ENCODE measurements at places on chromosomes 5 and 9. TPM values are rescaled to one million over a fixed set of nuclear protein-coding genes. Genes with fewer than 3 reads are reported as not detected.

The PRR7 gene
- total RNA-seq, result 9.8 TPM

DNA sequence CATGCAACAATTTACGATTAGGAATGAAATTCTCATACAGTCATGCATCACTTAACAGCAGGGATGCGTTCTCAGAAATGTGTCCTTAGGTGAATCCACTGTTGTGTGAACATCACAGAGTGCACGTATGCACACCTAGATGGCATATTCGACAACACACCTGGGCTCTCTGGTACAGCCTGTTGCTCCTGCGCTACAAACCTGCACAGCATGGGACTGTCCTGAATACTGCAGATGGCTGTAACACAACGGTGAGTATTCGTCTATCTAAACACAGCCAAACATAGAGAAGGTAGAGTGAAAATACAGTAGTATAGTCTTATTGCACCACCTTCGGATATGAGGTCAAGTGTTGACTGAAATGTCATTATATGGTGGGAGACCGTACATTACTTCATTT is 44.0 kb upstream of the LCP2 start:
- H3K27ac ChIP-seq, result no peak overlapping the region
- no peaks in the 10 kb centered on the region for H3K36me3 ChIP-seq
- no peak overlapping the region for H3K4me3 ChIP-seq
- no peaks in the 10 kb centered on the region for H3K4me1 ChIP-seq
- H3K27me3 ChIP-seq, result no peaks in the 10 kb centered on the region

GRCh38 chr5:66171349-66172344 is 27.5 kb downstream of the SREK1 start:
- H3K27me3 ChIP-seq, result no peaks in the 10 kb centered on the region
- no peak overlapping the region for H3K4me3 ChIP-seq
- peaks cover 57% of the 10 kb centered on the region for H3K36me3 ChIP-seq
- H3K4me1 ChIP-seq, result no peaks in the 10 kb centered on the region

DNA sequence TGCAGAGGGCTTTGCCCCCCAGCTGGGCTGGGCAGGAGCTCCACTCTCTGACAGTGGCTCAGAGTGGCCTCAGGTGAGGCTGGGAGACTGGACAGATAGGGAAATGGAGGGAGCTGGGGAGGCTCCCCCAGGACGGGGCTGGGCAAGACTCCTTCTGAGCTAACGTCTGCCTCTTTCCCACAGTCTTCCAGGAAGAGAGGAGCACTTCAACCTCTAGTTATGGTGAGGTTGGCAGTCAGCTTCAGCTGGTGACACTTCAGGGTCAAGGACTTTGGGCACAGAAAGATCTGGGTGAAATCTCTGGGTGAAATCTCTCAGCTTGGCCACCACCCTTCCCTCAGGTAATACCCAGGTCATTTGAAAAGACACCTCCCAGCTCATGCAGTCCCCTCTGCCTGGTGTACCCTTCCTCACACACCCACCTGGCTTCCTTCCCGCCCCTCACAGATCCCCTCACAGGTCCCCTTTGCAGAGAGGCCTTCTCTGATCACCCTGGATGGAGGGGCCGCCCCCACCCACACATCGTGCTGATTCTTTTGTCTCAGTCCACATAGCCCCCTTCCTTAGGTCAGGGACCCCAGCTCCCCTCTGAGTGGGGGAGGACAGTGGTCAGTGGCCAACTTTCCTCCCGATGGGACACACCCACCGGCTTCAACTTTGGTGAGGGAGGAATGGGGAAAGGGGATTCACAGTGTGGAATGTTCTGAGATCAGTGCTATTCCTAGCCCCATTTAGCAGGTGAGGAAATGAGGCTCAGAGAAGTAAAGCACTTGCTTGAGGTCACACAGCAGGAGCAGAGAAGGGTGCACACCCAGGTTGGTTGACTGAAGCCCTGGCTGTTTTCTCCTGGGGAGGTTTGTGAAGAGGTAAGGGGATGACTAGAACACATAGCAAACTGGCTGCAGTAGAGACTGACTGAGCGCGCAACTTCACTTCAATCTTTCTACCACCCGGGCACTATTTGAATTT is 15.8 kb upstream of the NEURL1B start:
- peak; percentile 27 for DNase-seq
- no peaks in the 10 kb centered on the region for H3K36me3 ChIP-seq

- H3K4me1 ChIP-seq, result no peaks in the 10 kb centered on the region
- H3K27me3 ChIP-seq, result peaks cover 8% of the 10 kb centered on the region
- H3K36me3 ChIP-seq, result no peaks in the 10 kb centered on the region
Measured at GRCh38 chr5:173217626-173218397, 17.2 kb downstream of the NKX2-5 start.
